ENCODE measurements at places on chromosomes 7 and 10. TPM values are rescaled to one million over a fixed set of nuclear protein-coding genes. Genes with fewer than 3 reads are reported as not detected.

DNA sequence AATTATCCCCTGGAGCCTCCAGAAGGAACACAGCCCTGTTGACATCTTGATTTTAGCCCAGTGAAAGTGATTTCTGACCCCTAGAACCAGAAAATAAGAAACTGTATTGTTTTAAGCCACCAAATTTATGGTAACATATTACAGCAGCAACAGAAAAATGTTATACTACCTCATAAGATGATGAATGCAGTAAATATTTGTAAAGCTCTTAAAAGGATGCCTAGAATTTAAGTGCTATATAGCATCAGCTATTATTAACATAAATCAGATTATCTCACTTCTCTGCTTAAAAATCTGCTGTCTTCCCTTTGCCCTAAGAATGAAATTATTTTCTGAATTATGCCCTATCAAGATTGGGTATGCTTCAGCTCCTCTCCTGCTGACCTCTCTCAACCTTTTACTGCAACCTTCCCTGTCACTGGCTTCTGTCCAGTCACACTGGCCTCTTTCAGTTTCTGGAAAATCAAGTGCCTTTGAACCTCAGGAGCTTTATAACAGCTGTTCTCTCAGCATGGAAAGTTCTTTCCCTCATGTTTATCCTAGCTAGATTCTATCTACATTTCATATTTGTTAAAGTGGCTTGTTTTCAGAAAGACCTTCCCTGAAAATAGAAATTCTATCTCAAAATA, 78.9 kb downstream of the GPR37 start:
- H3K4me3 ChIP-seq = no peak overlapping the region
- no peaks in the 10 kb centered on the region for H3K4me1 ChIP-seq
- no peaks in the 10 kb centered on the region for H3K27me3 ChIP-seq
- no peak overlapping the region for H3K27ac ChIP-seq
- DNase-seq = no peak
- no peaks in the 10 kb centered on the region for H3K36me3 ChIP-seq

DNA sequence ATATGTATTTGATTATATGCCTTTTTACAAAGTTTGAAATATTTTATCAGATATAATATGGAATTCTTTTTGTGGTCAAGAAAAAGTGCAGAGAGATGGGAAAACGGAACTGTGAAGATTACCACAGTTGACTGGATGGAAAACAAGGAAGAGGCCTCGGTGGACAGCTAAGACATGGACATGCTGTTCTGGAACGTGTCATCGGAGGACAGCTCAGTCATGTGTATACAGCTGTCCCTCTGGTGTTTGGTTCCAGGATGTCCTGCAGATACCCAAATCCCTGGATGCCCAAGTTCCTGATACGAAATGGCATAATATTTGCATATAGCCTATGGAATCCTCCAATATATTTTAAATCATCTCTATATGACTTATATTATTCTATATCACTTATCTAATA, 49.4 kb downstream of the TRIL start:
- no peak overlapping the region for H3K27ac ChIP-seq
- DNase-seq = no peak
- H3K4me1 ChIP-seq = no peaks in the 10 kb centered on the region
- H3K27me3 ChIP-seq = peaks cover 6% of the 10 kb centered on the region

- no peaks in the 10 kb centered on the region for H3K4me1 ChIP-seq
- no peaks in the 10 kb centered on the region for H3K27me3 ChIP-seq
- DNase-seq = no peak
- H3K4me3 ChIP-seq = no peak overlapping the region
- H3K27ac ChIP-seq = no peak overlapping the region
- H3K36me3 ChIP-seq = no peaks in the 10 kb centered on the region
Measured at GRCh38 chr10:132983252-132984007, 41.1 kb upstream of the CFAP46 start.

DNA sequence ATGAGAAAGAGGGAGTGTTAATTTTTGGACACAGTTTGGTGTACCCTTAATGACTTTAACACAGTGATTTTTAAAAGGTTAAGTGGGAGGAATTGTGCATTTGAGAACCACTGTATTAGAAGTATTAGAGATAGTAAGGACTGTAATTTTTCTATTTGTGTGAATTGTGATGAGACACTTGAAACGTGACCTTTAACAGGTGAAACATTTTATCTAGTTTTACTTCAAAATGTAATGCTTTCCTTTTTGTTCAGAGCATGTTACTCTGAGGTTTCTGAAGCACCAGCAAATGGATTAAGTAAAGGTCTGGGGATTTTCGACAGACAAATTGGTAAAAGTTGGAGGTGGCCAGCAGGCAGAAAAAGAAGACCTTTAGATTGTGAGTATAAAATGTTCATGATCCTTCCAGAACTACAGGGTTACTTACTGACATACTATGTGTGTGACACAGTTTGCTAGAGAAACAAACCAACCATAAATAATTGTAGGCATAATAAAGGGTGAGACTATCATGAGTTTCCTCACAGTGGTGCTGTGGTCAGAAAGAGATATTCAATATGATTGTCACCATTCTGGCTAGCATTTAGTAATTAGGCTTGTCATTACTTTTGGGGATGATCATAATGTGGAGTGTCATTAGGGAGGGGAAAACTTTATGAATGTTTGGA, 26.1 kb downstream of the LCOR start:
- no peaks in the 10 kb centered on the region for H3K27me3 ChIP-seq
- DNase-seq = no peak
- H3K4me1 ChIP-seq = peaks cover 5% of the 10 kb centered on the region
- peaks cover 19% of the 10 kb centered on the region for H3K36me3 ChIP-seq

GRCh38 chr7:24245362-24245761, 38.6 kb upstream of the NPY start:
- H3K27me3 ChIP-seq = peaks cover 10% of the 10 kb centered on the region
- no peaks in the 10 kb centered on the region for H3K36me3 ChIP-seq
- no peak overlapping the region for H3K4me3 ChIP-seq
- DNase-seq = no peak

GRCh38 chr7:20401861-20402746, 71.4 kb downstream of the ITGB8 start:
- no peaks in the 10 kb centered on the region for H3K27me3 ChIP-seq
- H3K4me3 ChIP-seq = no peak overlapping the region
- no peaks in the 10 kb centered on the region for H3K36me3 ChIP-seq
- no peaks in the 10 kb centered on the region for H3K4me1 ChIP-seq
- no peak for DNase-seq

DNA sequence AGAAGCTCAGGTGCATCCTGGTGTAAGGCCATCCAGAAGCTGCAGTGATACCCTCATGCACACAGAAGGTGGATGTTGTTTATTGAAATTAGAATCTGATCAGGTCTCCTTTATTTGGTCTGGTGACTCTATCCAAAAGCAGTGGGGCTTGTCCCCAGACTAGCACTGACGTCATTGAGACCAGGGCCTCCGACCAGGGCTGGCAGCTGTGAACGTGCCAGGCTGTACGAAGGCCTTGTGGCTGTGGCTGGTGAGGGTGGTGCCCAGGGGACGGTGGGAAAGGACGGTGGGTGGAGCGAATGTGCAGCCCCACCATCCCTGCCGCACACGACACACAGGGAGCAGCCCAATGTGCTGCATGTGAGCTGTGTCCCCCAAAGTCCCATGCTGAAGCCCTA, 160.0 kb downstream of the ADARB2 start:
- no peaks in the 10 kb centered on the region for H3K4me1 ChIP-seq
- H3K4me3 ChIP-seq = no peak overlapping the region
- H3K27me3 ChIP-seq = no peaks in the 10 kb centered on the region
- no peak overlapping the region for H3K27ac ChIP-seq
- H3K36me3 ChIP-seq = no peaks in the 10 kb centered on the region
- no peak for DNase-seq

The PPP1R3C gene
- total RNA-seq = not detected

The LRRD1 gene
- total RNA-seq = not detected

Data from activated CD4-positive, alpha-beta T cell treated with anti-CD3 and anti-CD28 coated beads, Interleukin-2, amount 10 ng/mL, durations not matched to agents 7 days and 5 days (primary cell).